A172 (cell line): ENCODE measurements at places on chromosomes 6 and 20.

GRCh38 chr6:118932421-118932820, 2.5 kb downstream of the MCM9 start:
- no peak for DNase-seq

DNA sequence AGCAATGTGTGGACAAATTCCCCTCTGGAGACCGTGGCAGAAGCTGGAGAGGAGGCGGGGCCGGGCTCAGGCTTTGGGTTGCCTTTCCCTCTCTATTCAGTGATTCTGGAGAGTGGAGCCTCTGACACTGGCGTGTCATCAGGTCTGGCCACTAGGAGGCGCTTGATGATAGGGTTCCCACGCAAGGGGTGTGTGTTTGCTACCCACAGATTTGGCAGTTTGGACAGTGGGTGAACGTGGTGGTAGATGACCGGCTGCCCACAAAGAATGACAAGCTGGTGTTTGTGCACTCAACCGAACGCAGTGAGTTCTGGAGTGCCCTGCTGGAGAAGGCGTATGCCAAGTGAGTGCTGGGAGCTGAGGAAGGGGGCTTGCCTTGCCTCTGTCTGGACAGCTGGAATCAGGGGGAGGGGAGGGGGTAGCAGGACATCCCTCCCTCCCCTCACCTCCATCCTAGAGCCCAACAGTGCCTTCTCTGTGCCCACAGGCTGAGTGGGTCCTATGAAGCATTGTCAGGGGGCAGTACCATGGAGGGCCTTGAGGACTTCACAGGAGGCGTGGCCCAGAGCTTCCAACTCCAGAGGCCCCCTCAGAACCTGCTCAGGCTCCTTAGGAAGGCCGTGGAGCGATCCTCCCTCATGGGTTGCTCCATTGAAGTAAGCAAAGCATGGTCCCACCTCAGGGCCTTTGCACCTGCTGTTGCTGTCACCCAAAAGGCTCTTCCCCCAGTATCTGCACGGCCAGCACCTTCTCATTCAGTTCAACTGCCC, 14.3 kb downstream of the CAPN11 start:
- peak; percentile 79 for DNase-seq

GRCh38 chr20:19083136-19083621, 129.3 kb upstream of the SLC24A3 start:
- no peak for DNase-seq

- DNase-seq = no peak
Measured at GRCh38 chr6:105382496-105382895, 20.4 kb downstream of the PREP start.

GRCh38 chr6:113526995-113527394, 330.1 kb upstream of the MARCKS start:
- no peak for DNase-seq

DNA sequence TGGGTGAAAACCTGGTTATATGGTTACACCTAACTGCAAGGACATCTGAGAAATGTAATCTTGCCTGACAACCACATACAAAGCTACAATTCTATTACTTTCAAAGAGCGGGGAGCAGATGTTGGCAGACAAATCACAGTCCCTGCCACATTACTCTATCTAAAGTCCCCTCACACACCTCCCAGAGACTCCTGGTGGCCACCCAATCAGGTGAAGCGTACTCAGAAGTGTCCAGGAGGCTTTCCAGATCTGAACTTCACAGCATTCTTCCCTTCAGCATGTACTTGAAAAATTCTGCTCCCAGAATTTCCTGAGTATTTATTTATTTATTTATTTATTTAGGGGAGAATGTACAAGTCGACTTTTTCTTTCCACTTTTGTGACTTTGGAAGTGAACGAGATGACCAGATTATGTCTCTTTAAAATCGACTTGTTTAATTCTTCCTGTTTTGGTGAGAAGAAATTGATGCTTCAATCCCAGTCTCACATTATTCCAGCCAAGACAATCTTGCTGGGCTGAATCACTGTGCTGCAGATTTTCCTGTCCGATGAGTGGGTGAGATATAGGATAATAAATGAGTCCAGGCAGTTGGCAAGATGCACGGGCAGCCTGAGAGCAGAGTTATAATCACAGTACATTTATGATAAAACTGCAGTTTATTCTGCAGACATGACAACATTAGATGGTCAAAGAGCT, 46.9 kb upstream of the POPDC3 start:
- no peak for DNase-seq

DNA sequence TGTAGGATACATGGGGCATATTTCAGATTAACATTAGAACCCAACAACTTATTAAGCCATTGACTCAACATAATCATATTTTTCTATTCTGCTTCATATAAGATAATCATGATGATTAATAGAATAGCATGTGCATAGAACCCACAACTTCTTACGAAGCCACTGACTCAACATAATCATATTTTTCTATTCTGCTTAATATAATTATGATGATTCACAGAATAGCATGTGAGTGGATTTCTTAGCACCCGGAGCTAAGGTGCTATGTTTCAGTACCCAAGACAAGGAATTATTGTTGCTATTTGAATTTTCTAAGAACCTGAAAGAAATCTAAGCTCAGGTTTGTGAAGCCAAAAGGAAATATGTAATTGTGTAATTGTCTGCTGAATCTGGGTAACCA, 96.8 kb downstream of the TENT5A start:
- DNase-seq = no peak

DNA sequence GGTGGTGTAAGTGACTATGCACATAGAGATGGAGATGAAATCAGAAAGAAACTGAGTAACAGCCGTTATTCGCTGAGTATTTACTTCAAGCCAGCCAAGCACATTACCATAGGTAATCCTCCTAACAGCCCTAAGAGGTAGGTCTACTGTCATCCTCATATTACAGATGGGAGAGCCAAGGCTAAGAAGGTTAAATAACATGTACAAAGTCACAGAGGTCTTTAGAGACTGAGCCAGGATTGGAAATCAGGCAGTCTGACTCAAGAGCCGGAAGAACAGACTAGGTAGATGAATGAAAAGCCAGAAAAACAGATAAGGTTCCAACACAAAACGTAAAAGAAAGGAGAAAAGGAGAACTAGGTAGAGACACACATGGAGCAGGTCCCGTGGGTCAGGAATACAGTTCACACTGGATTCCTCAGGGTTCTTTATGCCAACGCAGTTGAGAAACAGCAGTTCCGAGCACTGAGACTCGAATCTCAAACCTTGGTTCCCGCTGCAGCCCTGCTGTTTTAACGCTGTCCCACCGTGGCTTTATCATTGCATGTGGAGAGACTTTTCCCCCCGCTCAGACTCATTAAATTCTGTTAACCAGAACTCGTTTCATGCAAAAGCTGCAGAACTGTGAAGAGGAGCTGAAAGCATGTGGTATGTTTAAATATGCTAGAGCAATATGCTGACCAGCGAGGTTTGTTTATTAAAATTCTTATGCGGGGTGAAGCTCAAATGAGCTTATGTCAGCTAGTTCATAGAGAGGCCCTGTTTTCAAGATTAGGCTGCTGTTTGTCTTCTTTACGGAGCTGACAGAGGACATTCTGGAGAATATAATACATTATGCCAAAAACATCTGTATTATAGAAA, 537.9 kb downstream of the CD83 start:
- DNase-seq = no peak

DNA sequence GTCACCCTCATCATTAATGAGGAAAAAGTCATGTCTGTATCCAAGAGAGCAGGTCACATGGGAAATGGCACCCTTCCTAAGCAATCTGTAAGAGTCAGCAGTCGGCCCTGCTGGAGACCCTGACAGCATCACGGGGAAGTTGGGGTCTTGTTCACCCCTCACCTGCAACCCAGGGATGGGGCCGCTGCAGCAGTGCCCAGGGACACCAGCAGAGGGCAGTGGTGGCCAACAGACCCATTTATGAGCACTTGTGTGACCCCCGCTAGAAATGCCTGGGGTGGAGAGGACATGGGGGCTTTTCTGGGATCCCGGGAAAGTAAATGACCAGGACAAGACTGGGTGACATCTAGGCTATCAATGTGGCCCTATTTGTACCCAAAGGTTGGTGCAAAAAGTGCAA, 35.9 kb downstream of the ANKRD60 start:
- no peak for DNase-seq

GRCh38 chr6:84415517-84415916, 188.1 kb upstream of the CEP162 start:
- DNase-seq = no peak

- peak; percentile 65 for DNase-seq
Measured at GRCh38 chr20:61387204-61387953, 135.3 kb downstream of the CDH4 start.

- peak; percentile 54 for DNase-seq
Measured at GRCh38 chr6:43061861-43062260, 2.4 kb downstream of the KLC4 start.

GRCh38 chr20:58880994-58881752, 28.7 kb downstream of the GNAS start:
- DNase-seq = no peak

DNA sequence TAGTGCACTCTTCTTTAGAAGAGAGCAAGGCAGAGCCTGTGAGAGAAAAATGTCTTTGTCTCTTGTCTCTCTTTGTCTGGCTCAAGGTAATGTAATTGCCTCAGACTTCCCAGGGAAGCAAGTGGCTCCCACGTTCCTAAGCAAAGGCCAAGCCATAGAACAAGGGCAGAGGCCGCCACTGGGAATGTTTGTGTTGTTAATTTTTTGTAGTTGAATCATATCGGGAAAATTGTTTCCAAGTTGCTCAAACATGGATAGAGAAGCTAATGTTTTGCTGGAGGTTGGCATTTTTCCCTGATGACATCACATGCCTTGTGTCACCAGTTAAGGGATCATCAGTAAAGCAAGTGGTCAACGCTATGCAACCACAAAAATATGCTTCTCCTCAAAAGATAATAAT, 211.5 kb upstream of the FOXA2 start:
- peak; percentile 99 for DNase-seq

DNA sequence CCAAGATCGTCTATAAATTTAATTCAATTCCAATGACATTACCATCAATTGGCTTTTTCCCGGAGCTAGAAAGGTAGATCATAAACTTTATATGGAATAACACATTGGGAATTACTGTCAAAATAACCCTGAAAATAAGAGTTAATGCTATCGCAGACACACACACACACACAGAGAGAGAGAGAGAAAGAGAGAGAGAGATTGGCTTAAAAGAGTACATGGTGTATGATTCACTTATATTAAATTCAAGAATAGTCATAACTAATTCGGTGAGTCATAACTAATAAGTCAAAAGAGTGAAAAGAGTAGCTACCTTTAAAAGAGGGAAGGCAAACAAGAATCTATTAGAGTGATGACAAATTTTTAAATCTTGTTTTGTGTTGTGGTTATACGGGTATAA, 425.5 kb downstream of the TBC1D32 start:
- DNase-seq = no peak

- DNase-seq = no peak
Measured at GRCh38 chr6:89350281-89350966, 2.1 kb downstream of the UBE2J1 start.

- no peak for DNase-seq
Measured at GRCh38 chr20:58092871-58093270, 135.6 kb downstream of the ANKRD60 start.

DNA sequence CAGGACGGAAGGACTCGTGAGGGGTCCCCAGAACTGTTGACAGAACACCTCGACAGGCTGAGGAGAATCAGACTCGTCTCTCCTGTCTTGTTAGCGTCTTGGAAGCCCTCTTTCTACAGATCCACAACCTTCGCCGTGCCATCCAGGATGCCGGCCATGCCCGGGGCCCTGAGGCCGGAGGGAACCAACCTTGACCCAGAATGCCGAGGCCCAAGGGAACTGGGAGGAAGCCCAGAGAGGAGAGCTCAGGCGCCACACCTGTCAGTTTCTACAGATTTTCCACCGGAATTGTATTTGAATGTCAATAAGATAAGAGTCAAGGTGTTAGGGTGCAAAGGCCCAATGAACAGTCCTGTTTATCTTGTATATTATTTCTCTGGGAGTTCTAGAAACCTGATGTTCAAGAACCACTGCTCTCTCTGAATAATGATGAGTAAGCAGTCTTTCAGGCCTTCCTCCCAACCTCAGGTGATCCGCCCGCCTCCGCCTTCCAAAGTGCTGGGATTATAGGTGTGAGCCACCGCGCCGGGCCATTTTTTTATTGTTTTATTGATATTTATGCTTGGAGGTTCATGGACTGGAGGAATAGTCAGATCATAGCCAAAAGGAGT, 799 bp upstream of the ME1 start:
- DNase-seq = no peak

DNA sequence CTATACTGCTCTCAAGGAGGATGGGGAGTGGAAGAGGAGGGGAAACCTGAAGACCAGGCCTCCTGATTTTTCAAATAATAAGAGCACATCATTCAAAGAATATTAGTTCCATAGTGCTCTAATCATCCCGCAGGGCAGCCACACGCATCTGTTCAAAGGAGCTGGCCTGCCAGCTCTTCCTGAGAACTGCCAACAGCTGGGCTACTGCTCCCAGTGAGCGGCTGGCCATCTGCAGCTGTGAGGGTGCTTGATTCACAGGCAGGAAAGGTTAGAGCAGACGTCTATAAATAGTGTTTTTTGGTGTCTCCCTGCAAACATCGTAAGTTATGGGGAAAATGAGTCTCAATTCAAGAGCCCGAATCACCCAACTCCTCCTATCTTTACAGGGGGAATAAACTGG, 17.3 kb downstream of the NSFL1C start:
- no peak for DNase-seq

DNA sequence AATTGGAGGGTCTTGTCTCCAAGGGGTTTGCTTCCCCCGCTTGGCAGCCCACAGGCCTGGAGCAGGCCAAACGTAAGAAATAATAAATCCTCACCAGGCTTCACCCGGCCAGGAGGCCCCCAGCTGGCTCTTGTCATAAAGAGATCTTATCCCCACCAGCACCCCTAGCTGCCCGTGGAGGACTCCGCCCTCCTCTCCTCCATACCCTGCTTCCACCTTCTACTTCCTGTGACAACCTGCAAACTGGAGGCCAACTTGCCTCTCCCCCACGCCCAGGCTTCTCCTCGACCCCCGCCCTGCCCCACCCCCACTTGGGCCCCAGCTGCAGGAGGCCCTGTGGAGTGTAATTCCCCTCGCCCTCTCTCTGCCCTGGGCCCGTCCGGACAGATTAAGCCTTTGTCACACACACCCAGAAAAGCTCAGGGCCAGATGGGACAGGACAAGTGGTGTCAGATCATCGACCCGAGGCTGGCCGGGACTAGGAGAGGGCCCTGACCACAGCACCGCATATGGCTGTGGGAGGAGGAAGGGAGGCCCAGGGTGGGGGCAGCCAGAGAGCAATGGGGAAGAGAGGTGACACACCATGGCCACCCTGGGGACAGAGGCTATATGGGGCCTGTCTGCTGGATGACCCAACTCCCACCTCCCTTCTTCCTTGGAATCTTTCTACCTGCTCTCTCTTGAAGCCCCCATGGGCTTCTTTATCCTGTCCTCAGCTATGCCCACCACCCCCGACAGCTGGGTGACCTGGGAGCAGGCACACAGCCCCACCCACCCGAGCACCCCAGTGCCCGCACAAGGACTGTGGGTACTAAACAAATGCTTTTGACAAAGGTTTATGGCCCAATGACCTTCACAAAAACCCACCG, 3.9 kb downstream of the NOL4L start:
- no peak for DNase-seq

DNA sequence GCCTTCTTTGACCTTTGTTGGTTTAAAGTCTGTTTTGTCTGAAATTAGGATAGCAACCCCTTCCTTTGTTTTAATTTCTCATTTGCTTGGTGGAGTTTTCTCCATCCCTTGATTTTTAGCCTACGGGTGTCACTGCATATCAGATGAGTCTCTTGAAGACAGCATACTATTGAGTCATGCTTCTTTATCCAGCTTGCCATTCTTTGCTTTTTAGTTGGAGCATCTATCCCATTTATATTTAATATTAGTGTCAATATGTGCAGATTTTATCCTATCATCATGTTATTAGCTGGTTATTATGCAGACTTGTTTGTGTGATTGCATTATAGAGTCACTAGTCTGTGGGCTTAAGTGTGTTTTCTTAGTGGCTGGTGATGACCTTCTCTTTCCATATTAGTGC, 622.2 kb downstream of the MMUT start:
- no peak for DNase-seq
